Progenitor cell of endocrine pancreas (in vitro differentiated cells): ENCODE measurements at places on chromosomes 16 and 17.

DNA sequence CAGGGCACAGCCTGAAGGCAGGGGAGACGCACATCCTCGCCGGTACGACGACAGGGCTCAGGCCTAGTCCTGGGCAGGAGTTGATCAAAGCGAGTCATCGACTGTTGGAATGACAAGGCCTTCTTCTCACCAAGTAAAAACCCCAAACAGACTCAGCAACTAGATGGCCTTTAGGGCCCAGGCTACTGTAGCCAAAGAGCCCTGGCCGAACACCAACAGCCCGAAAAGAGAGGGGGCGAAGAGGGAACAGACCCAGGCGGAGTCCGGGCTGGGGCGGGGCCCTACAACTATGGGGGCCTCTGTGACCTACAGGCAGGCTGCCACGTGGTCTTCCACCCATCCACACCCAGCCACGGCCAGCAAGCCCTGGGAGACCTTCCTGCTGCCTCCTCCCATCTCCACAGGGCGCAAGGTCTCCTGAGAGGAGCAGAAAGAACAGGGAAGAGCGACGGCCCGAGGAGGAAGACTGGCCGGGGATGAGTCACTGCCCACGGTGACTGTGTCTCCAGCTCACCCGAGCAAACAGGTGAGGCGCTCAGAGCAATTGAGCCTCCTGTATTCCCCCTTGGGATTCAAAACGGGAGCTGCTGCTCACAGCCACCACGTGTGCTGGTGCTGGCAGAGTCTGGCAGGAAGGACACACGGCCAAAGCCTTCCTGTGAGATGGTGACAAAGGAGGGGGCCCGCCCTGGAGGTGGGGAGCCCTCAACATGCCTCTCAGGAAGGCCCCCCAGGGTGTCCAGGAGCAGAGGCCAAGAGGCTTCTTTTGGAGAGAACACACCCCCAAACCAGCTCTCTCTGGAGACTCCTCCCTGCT lies 17.7 kb downstream of the SLC16A3 start:
- H3K27ac ChIP-seq: no peak overlapping the region
- no peaks in the 10 kb centered on the region for H3K4me1 ChIP-seq
- no peak overlapping the region for H3K4me3 ChIP-seq
- no peaks in the 10 kb centered on the region for H3K27me3 ChIP-seq

DNA sequence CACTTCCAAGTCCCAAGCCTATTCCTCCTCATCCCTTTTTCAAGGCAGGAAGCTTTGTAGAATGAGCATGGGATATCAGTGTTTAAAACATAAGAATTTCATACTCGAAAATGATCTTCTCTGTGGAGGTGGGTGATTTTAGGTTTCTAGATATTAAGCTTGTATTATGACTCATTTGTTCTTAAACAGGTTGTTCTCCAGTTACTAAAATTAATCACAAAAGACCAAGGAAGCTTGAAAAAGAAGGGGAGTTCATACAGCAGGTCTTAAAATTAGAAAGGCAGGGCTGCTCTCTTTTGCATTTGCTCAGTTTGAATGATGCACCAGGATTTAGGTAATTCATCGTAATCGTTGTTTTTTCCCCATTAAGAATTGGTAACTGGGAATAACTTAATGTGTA lies 208.7 kb downstream of the PRKCA start:
- H3K27ac ChIP-seq: no peak overlapping the region
- peaks cover 1% of the 10 kb centered on the region for H3K36me3 ChIP-seq
- H3K4me3 ChIP-seq: no peak overlapping the region
- DNase-seq: no peak
- H3K4me1 ChIP-seq: peaks cover 1% of the 10 kb centered on the region

DNA sequence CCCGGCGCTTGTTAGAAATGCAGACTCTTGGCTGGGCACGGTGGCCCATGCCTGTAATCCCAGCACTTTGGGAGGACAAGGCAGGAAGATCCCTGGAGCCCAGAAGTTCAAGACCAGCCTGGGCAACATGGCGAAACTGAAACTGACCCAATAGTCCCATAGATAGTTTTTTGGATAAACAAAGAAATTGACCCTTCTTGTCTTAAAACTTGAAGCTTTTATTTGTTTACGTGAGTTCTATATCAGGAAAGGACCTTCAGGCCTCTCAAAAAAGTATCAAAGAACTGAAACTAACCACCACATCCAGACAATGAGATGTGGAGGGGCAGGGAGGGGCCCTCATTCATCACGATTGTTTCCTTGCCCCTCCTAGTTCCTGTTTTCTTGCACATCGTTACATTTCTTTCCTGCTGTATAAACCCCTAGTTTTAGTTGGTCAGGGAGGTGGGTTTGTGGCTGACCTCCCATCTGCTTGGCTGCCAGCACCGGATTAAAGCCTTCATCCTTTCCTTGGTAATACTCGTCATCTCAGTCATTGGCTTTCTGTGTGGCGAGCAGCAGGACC lies 29.9 kb upstream of the PRM1 start:
- peaks cover 7% of the 10 kb centered on the region for H3K27me3 ChIP-seq
- no peaks in the 10 kb centered on the region for H3K36me3 ChIP-seq

DNA sequence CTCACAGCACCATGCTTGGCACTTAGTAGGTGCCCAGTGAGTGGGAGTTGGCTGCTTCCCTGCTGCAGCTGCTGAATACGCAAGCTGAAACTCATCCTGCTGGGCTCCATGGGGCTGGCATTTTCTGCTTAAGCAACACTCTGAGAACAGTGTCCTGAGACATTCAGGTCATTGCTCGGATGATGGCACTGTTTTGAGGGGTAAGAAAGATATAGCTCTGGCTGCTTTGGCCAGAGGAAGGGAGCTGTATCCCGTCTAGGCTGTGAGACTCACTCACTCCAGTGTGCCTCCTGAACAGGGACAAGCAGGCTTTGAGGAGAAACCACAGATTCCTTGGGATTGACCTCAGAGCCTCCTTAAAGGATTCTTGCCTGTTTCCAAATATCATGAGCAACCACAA lies 120.5 kb downstream of the CLEC16A start:
- no peak overlapping the region for H3K4me3 ChIP-seq
- H3K36me3 ChIP-seq: peaks cover 4% of the 10 kb centered on the region
- no peak for DNase-seq
- no peaks in the 10 kb centered on the region for H3K27me3 ChIP-seq
- peaks cover 24% of the 10 kb centered on the region for H3K4me1 ChIP-seq

- H3K4me1 ChIP-seq: no peaks in the 10 kb centered on the region
- no peaks in the 10 kb centered on the region for H3K27me3 ChIP-seq
- peak overlapping the region; percentile 22 for H3K27ac ChIP-seq
- peaks cover 3% of the 10 kb centered on the region for H3K36me3 ChIP-seq
- H3K4me3 ChIP-seq: no peak overlapping the region
- DNase-seq: no peak
Observed at GRCh38 chr17:867896-868489, 85.8 kb downstream of the MRM3 start.

GRCh38 chr16:12132290-12132689 lies 155.8 kb downstream of the SNX29 start:
- no peak overlapping the region for H3K27ac ChIP-seq
- no peaks in the 10 kb centered on the region for H3K27me3 ChIP-seq
- H3K4me1 ChIP-seq: no peaks in the 10 kb centered on the region
- no peak overlapping the region for H3K4me3 ChIP-seq
- H3K36me3 ChIP-seq: peaks cover 2% of the 10 kb centered on the region
- no peak for DNase-seq

- H3K27ac ChIP-seq: no peak overlapping the region
- H3K4me1 ChIP-seq: no peaks in the 10 kb centered on the region
Observed at GRCh38 chr17:80349751-80350150, 65.2 kb upstream of the ENDOV start.

- no peak overlapping the region for H3K4me3 ChIP-seq
Observed at GRCh38 chr17:44832805-44833204, 2.7 kb upstream of the GJC1 start.

- no peaks in the 10 kb centered on the region for H3K4me1 ChIP-seq
- no peaks in the 10 kb centered on the region for H3K27me3 ChIP-seq
- DNase-seq: no peak
Observed at GRCh38 chr17:602436-602835, 112.2 kb downstream of the VPS53 start.

DNA sequence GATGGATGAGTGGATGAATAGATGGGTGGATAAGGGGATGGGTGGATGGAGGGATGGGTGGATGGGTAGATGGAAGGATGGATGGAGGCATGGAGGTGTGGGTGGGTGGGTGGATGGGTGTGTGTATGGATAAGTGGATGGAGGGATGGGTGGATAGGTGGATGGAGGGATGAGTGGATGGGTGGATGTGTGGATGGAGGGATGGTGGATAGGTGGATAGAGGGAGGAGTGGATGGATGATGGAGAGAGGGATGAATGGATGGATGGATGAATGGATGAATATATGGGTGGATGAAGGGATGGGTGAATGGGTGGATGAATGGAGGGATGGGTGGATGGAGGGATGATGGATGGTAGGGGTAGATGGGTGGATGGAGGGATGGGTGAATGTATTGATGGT lies 27.5 kb upstream of the NPTX1 start:
- DNase-seq: no peak
- H3K4me1 ChIP-seq: no peaks in the 10 kb centered on the region
- H3K27ac ChIP-seq: no peak overlapping the region
- H3K4me3 ChIP-seq: no peak overlapping the region
- H3K27me3 ChIP-seq: peaks cover 40% of the 10 kb centered on the region
- H3K36me3 ChIP-seq: no peaks in the 10 kb centered on the region

DNA sequence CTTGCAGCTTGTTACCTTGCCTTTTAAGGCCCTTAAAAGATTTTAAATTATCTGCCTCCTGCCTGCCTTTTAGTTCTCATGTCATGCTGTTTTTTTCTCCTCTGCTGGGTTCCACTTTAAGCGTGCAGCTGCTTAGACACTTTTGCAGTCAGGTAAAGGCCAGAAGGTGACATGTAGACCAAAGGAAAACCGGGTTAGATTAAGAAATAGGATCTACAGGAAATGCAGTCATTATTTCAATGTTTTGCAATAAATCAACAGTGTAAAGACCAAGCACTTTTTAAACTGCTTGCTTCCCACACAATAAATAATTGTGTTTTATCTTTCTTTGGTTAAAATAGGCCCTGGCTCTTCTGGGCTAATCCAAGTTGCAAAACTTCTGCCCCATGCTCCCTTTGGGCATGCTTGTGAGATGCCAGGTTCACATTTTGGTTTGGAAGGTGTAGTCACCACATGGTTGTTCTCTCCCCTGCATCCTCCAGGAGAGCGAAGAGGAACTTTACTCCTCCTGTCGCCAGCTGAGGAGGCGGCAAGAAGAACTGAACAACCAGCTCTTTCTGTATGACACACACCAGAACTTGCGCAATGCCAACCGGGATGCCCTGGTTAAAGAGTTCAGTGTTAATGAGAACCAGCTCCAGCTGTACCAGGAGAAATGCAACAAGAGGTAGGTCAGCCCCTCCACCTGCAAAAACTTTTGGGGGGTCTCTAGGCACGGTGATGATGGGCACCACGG lies 54.9 kb downstream of the SDR42E1 start:
- H3K36me3 ChIP-seq: no peaks in the 10 kb centered on the region
- no peak overlapping the region for H3K27ac ChIP-seq
- H3K27me3 ChIP-seq: no peaks in the 10 kb centered on the region
- no peak for DNase-seq
- no peaks in the 10 kb centered on the region for H3K4me1 ChIP-seq

- H3K36me3 ChIP-seq: peaks cover 10% of the 10 kb centered on the region
- peak overlapping the region; percentile 18 for H3K27ac ChIP-seq
- H3K4me1 ChIP-seq: no peaks in the 10 kb centered on the region
- no peak for DNase-seq
- H3K4me3 ChIP-seq: no peak overlapping the region
Observed at GRCh38 chr17:21170809-21171208, 43.2 kb downstream of the TMEM11 start.

DNA sequence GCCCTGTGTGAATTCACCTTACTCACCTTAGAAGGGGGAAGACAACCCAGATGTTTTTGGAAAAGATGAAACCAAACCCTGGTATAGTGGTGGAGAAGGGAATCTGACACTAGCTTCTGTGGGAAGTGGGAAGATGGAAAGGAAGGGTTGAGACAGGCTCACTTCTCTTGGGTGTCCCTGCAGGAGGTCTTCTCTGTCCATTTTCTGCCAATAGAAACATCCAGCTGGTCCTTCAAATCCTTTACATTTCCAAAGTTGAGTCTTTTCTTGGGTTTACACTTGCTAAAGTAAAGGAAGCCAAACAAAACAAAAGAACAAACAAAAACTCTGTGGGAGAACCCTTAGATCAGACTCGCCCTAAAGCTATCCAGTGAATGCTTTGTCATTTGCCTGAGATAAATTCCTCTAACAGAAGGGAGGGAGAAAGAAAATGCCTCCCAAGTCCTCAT lies 10.2 kb downstream of the HOXB1 start:
- H3K27ac ChIP-seq: no peak overlapping the region
- no peak for DNase-seq
- H3K27me3 ChIP-seq: peaks cover 43% of the 10 kb centered on the region
- peaks cover 14% of the 10 kb centered on the region for H3K4me1 ChIP-seq

GRCh38 chr16:85767531-85767930 lies 16.6 kb upstream of the C16orf74 start:
- H3K4me1 ChIP-seq: peaks cover 1% of the 10 kb centered on the region
- H3K4me3 ChIP-seq: no peak overlapping the region
- DNase-seq: no peak
- H3K27me3 ChIP-seq: peaks cover 24% of the 10 kb centered on the region
- peaks cover 2% of the 10 kb centered on the region for H3K36me3 ChIP-seq

- peaks cover 41% of the 10 kb centered on the region for H3K4me1 ChIP-seq
- H3K4me3 ChIP-seq: no peak overlapping the region
- H3K36me3 ChIP-seq: peaks cover 3% of the 10 kb centered on the region
- DNase-seq: no peak
- peak overlapping the region; percentile 27 for H3K27ac ChIP-seq
- H3K27me3 ChIP-seq: no peaks in the 10 kb centered on the region
Observed at GRCh38 chr17:35051183-35051578, 12.3 kb downstream of the RFFL start.

GRCh38 chr17:12358477-12358876 lies 307.2 kb upstream of the MYOCD start:
- H3K36me3 ChIP-seq: no peaks in the 10 kb centered on the region
- DNase-seq: no peak
- peaks cover 5% of the 10 kb centered on the region for H3K27me3 ChIP-seq

DNA sequence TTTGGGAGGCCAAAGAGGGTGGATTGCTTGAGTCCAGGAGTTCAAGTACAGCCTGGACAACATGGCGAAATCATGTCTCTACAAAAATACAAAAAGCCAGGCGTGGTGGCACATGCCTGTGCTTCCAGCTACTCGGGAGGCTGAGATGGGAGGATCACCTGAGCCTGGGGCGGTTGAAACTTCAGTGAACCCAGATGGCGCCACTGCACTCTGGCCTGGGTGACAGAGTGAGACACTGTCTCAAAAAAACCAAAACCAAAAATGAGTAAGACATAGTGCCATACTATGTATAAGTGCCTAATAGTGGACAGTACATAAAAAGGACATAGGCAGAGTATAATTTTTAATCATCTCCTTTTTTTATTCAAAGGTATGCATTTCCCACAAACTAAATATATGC lies 4.0 kb downstream of the CTC1 start:
- H3K27me3 ChIP-seq: no peaks in the 10 kb centered on the region
- H3K4me1 ChIP-seq: peaks cover 6% of the 10 kb centered on the region
- no peak for DNase-seq
- H3K36me3 ChIP-seq: peaks cover 11% of the 10 kb centered on the region
- H3K4me3 ChIP-seq: no peak overlapping the region

- no peaks in the 10 kb centered on the region for H3K4me1 ChIP-seq
- H3K27me3 ChIP-seq: no peaks in the 10 kb centered on the region
- H3K27ac ChIP-seq: peak overlapping the region; percentile 20
- DNase-seq: no peak
- peaks cover 22% of the 10 kb centered on the region for H3K36me3 ChIP-seq
Observed at GRCh38 chr16:15041271-15042004, 14.4 kb downstream of the NTAN1 start.

- no peaks in the 10 kb centered on the region for H3K36me3 ChIP-seq
- no peak for DNase-seq
- H3K4me3 ChIP-seq: no peak overlapping the region
- H3K27me3 ChIP-seq: peaks cover 11% of the 10 kb centered on the region
Observed at GRCh38 chr17:12229335-12229734, 208.7 kb downstream of the MAP2K4 start.

GRCh38 chr16:30351586-30352419 lies 3.3 kb downstream of the CD2BP2 start:
- DNase-seq: no peak
- H3K27me3 ChIP-seq: no peaks in the 10 kb centered on the region
- no peak overlapping the region for H3K4me3 ChIP-seq
